ENCODE measurements at places on chromosomes 4 and X. TPM values are rescaled to one million over a fixed set of nuclear protein-coding genes. Genes with fewer than 3 reads are reported as not detected.

- no peak for DNase-seq
Measured at GRCh38 chr4:73018595-73018994, 50.9 kb downstream of the COX18 start.

The NSUN7 gene
- 3.0 TPM for polyA plus RNA-seq

The HSFX2 gene
- not detected for polyA plus RNA-seq

The TRIM2 gene
- polyA plus RNA-seq = 19.8 TPM

DNA sequence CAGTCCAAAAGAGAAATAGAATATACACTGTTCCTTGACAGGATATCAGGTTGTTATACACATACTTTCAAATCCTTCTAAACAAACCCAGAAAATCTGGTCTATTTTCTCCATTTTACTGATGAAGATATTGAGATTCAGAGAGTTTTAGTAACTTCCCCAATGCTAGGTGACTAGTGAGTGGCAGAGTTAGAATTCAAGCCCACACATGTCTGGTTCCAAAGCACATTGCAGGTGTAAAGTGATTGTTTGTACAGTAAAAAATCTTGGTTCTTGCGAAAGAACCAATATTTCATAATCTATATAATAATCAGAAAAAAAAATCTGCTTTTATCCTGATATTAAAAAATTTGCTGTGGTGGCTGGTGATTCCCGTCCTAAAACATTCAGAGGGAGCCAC is 39.5 kb upstream of the EMCN start:
- no peak for DNase-seq

DNA sequence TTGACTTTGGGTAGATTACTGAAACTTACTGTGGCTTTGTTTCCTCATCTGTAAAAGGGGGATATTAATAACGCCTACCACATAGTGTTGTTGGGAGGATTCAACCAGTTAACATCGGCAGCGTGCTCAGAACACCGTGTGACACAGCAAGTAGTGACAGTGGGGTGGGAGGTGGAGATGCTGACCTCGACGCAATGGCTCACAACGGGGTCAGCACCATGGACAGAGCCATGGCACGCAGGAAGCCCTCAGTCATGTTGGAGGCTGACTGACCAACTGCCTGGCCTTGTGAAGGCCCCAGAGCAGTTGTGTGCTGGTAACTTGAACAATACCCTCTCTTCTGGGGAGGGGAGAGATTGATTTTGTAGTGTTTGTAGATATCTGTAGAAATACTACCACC is 93.2 kb downstream of the WFS1 start:
- no peak for DNase-seq

The RWDD4 gene
- 12.9 TPM for polyA plus RNA-seq

GRCh38 chr4:140368686-140369085 is 4.8 kb upstream of the SCOC start:
- DNase-seq = no peak

DNA sequence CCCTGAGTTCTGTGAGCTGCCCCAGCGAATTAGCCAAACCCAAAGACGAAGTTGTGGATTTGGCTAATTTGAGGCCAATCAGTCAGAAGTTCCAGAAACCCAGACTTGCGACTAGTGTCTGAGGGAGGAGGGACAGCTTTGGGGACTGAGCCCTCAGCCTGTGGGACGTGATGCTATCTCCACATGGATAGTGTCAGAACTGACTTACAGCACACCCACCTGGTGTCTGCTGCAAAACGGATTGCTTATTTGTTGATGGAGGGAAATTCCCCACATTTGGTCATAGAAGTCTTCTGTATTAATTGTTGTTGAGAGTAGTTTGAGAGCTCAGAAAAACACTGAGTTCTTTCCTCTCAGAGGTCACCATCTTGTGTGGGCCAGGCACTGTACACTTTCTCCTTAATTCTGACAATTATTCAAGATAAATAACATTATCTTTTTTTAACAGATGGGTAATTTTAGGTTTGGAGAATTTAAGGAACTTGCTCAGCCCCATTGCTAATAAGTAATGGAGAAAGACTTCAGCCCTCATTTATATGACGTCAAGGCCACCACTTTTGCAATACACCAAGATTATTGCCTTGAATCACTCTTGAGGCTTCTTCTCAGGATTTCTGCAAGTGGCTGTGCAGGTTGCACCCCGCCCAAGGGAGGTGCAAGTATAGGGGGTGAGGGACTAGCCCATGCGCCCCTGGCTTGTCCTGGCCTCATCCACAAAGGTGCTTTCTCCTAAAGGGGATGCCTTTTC is 16.7 kb downstream of the CLRN2 start:
- DNase-seq = no peak

GRCh38 chrX:121581885-121582284 is 534.5 kb downstream of the GLUD2 start:
- DNase-seq = no peak

- DNase-seq = no peak
Measured at GRCh38 chr4:139619644-139620043, 46.0 kb upstream of the MGST2 start.

The PASD1 gene
- not detected for polyA plus RNA-seq

The ZMAT1 gene
- 0.23 TPM for polyA plus RNA-seq

DNA sequence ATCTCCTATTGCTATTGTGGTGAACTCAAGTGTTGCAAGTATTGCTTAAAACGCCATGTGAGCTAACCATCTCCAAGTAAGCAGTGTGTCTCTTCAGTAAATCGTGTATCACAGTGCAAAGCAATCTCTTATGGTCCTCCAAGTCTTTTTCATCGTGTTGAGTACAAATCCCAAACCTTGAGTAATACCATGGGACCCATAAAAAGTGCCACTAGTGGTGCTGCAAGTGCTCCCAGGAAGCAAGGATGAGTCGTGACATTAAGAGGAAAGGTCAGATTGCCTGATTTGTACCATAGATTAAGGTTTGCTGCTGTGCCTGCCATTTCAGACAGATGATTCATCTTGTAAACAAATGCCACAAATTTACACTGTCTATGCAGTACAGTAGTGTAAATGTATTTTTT is 66.9 kb upstream of the BMPR1B start:
- no peak for DNase-seq

The TBC1D8B gene
- 5.3 TPM for polyA plus RNA-seq

- DNase-seq = no peak
Measured at GRCh38 chr4:176794151-176794550, 1.4 kb upstream of the VEGFC start.

GRCh38 chr4:151031831-151032605 is 16.9 kb upstream of the LRBA start:
- DNase-seq = no peak

The POF1B gene
- 69.4 TPM for polyA plus RNA-seq

DNA sequence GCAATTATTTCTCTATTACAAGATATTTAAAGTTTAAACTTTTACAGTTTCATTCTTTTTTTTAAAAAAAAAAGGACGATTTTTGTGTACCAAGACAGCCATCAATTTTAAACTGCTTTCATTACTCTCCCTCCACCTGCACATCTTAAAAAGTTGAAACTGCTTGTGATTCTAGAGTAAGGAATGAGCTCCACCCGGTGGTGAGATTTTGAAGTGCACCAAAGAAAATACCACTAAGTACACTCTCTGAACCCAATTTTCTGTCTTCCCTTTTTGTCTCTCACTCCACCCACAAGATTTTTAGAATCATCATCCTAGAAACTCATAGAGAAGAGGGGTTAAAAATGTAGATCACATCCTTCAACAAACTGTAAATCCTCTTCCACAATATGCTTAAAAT is 91.3 kb upstream of the WDR44 start:
- no peak for DNase-seq

- DNase-seq = no peak
Measured at GRCh38 chr4:84614891-84615290, 32.0 kb downstream of the CDS1 start.

The ITIH6 gene
- polyA plus RNA-seq = not detected

DNA sequence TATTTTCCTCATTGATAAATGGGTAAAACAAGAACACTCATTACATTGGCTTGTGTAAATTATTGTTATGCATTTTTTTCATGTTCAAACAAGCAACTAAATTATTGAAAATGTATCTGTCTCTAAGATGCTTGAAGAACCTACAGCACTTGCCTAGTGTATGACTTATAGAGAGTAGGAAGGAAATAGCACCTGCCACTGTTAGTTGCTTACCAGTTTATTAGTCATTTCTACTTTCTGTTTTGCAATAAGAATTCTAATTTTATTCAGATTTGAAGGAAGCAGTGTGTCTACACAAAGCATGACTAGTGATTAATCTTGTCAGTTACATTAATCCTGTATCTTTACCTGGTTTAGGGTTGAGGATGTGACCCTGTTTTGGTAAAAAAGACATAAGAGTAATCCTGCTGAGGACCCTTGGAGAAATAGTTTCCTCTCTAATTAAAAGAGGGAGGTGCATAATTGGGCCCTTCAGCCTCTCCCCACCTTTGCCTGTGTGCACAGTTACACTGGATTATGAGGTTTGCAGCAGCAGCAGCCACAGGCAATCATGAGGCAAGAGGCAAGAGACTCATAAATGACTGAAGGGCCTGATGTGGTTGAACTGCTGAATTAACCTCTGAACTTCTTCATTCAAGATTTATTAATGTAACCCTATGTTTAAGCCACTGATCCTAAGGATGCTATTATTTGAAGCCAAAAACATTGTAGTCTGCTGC is 1202.1 kb downstream of the ADGRL3 start:
- no peak for DNase-seq

The TGIF2LX gene
- not detected for polyA plus RNA-seq

- no peak for DNase-seq
Measured at GRCh38 chrX:24229400-24229879, 79.9 kb downstream of the ZFX start.

DNA sequence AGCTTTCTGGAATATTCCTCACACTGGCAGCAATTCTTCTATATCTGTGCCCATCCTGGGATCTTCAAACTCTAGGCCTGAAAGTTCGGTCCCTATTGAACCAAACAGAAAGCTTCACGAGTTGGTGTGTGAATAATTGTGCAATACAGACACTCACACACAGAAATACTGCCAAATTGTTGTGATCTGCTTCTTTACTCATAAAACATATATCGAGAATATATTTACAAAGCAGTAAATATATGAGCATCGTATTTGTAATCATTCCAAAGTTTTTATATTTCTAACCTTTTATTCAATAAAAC is 56.6 kb upstream of the BEX4 start:
- no peak for DNase-seq

DNA sequence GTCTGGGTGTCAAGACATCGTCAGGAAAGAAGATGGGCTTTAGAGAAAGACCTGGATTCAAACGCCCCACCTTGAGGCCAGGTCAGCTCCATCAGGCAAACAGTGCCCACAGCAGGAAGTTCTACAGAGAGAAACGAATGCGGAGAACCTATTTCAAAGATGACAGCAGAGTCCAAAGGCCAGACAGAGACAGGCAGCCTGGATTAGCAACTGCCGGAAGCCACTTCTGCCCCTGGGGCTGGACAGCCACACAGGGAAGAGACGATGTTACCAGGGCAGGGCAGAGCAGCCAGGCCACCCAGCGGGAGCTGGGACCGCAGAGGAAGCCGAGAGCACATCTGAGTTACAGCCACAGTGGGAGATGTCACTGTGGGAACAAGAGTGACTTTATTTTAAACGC is 1.2 kb downstream of the C4orf50 start:
- no peak for DNase-seq

GRCh38 chr4:86592553-86593249 is 1.4 kb upstream of the PTPN13 start:
- no peak for DNase-seq
